ENCODE measurements at places on chromosomes 3 and 15.

- DNase-seq: no peak
These were observed 1119.0 kb downstream of the NAALADL2 start for GRCh38 chr3:175977968-175978752.

- no peak for DNase-seq
These were observed 198.6 kb upstream of the SLC2A2 start for GRCh38 chr3:171225165-171225564.

DNA sequence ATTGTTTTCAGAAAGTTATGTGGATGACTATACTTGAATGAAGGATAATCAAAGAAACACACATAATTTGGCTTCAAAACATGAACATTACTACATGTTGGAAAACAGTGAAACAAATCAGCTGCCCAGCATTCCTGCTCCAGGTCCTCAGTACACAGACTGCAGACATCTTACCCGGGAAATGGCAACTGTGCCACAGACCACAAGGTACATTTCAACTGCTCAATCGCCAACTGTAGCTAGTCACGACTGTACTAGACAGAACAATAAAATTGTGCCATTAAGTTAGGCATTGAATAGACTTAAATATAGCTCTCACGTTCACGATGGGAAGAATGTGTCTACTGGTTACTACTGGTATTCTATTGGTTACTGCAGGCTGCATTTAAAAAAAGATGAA lies 5.0 kb downstream of the NAA50 start:
- DNase-seq: no peak

DNA sequence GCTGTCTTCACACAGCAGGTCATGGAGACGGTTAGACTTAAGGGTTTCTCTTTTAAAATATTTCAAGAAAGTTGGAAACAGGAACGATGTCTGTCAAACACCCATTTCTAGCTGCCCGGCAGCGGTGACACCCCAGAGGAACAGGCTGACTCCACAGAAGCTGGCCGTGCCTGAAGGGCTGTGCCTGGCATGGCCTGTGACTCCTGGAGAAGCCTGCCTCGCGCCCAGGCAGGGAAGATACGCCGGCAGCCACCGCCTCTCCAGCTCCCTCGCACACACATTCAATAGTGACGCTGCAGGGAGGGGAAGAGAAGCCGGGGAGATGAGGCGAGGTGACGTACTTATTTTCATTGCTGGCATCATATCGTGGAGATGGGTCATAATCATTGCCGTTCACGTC lies 59.9 kb downstream of the PCSK6 start:
- DNase-seq: no peak

DNA sequence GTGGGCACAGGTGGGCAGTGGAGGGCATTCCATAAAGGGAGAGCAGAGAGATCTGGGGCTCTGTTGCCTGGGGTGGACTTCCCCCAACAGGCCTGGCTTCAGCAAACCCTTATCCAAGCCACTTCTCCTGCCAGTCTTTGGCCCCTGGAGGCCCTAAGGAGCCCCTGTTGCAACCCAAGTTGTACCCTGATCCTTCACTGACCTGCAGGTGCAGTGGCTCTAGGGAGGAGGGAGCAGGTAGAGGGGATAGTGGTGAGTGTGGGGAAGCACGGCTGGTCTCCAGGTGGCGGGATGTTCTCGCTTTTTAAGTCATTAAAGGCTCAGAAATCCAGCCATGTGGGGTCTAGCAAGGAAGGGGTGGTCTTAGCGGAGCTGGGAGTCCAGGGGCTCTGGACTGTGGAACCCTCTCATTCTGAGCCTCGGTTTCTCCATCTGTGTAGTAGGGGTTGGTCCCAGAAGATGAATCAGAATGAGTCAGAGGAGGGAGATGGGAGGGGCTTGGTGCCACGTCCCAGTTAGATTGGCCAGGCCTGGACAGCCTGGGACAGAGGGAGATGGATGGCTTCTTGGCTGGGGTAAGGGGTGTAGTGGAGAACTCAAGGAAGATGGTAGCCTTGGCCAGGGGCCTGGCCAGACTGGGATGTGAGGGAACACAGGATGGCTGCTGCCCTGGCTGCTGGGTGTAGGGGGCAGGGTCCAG lies 2.6 kb downstream of the ZBTB47 start:
- peak; percentile 70 for DNase-seq

- DNase-seq: no peak
These were observed 53.4 kb downstream of the OXSM start for GRCh38 chr3:25843332-25843731.

GRCh38 chr15:83626171-83626802 lies 27.6 kb upstream of the ADAMTSL3 start:
- no peak for DNase-seq

DNA sequence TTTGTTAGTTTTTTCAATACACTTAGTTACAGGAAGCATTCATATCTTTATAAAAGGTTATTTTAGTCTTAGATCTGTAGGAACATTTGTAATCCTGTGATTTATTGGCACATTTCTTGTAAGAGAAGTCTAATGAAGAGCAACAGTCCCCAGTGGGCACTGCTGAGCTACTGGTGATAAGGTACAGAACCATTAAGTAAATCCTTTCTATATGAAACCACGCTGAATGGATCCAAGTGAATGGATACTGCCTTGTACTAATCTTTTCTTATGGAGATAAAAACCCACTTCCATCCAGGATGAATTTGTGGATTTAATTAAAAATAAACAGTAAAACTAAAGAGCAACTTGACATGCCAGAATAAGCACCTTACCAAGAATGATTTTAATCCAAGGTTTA lies 64.0 kb downstream of the SHQ1 start:
- DNase-seq: no peak

- DNase-seq: peak; percentile 15
These were observed 15.0 kb downstream of the FRMD4B start for GRCh38 chr3:69370901-69371301.

DNA sequence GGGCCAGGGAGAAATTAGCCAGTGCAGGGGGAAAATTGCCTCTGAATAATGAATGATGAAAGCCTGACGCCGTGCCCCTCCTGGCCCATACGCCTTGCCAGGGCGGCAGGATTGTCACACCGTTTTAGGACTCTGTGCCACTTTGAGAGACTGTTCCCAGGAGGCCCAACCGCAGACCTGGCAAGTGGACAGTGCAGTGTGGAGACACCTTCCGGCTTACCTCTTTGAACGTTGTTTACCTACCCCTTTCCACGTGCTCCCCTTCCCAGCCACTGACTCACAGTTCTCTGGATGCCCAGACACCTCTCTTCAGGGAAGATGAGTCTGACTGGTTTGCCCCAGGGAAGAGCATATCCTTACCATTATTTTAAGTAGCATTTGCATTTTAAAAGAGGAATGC lies 84.0 kb upstream of the PXYLP1 start:
- DNase-seq: no peak

Measured in AG08395 (cell line).